ENCODE measurements at places on chromosomes 11 and 22.
A peak's percentile ranks its signal among the peaks of the same experiment; 100 is the strongest.

- no peak for DNase-seq
Measured at GRCh38 chr11:111631666-111632039, 29.4 kb downstream of the SIK2 start.

DNA sequence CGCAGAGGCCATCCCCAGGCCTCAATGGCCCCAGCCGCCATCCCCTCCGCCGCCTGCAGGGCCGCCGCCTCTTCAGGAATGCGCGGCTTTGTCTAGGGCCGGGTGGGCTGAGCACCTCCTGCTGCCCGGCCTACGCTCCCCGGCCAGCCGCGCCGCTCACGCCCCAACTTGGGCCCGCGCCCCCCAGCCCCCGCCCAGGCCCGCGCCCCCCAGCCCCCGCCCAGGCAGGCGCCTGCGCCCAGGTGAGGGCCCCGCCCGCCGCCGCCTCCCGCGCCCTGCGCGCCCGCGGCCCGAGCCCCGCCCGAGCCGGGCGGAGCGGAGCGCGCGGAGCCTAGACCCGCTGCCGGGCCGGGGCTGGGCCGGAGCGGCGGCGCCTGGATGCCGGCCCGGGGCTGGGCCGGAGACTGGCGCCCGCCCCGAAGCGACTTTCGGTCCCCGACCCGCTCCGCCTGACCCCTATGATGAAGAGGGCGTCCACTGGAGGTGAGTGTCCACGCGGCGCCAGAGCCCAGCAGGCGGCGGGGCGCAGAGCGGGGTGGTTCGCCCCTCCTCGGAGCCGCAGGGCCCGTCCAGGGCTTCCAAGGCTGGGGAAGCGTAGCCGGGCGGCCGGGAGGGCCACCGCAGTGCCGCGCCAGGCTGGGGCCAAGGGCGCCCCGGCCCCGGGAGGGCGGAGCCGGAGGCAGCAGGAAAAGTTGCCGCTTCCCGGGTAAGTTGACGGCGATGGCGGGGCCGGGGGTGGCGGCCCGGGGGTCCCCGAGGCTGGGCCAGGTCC lies 34.3 kb upstream of the PRODH start:
- no peak for DNase-seq

DNA sequence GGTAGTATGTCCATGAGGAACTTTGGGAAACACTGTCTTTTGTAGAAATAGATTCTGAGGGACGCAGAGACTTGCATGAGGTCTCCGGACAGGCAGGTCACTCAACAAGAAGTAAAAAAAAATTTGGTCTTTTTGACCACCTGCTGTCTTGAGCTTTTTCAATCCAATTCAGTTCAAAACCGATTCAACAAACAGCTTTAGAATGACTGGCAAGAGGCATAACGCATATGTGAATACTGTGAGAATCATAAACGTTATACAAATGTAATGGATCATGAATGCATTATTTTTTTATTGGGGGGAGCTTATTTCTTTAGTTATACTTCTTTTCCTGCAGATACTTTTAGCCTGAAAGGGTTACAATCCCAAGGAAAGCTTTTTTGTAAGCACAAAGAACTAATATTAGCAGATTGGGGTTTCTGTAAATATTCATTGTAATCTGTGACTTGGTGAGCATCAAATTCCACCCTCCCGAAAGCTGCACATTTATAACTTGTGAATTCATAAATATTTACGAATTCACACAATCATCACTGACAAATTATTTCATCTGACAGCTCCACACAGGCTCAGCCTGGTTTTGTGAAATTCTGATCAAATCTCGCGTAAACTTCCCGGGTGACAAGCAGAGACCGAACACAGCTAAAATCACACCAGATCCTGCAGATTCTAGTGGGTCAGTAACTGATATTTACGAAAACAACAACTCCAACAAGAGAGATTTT lies 507.7 kb downstream of the MN1 start:
- DNase-seq, result no peak

- no peak for DNase-seq
Measured at GRCh38 chr22:39039306-39040126, 1.1 kb upstream of the APOBEC3F start.

DNA sequence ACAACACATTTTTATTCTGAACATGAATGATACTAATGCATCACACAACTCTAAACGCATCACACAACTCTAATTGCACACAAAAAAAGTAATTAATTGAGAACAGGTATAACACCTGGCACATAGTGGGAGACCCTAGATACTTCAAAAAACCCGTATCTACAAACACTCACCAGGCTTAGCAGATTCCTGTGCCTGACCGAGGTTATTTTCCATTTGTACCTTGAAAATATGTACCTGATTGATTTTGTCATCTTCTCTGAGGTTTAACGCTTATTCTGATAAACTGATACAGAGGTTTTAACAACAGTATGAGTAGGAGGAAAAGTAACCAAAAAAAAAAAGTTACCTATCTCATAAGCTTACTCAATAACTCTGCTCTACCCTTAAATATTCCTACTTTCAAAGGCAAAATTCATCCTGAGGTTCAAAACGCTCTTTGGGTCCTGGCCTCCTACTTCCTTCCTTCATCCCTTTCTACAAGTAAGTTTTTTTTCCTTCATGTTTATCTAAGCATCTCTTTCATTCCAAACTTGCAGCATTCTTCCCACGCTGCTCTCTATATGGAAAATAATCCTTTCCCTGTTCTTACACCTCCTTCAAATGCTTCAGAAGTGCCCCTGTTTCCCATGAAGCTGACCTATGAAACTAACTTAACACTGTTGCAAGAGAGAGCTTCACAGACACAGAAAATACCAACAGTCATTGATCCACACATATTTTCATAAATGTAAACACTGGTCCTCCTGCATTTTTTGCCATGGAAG lies 73.3 kb downstream of the ETS1 start:
- DNase-seq, result no peak

DNA sequence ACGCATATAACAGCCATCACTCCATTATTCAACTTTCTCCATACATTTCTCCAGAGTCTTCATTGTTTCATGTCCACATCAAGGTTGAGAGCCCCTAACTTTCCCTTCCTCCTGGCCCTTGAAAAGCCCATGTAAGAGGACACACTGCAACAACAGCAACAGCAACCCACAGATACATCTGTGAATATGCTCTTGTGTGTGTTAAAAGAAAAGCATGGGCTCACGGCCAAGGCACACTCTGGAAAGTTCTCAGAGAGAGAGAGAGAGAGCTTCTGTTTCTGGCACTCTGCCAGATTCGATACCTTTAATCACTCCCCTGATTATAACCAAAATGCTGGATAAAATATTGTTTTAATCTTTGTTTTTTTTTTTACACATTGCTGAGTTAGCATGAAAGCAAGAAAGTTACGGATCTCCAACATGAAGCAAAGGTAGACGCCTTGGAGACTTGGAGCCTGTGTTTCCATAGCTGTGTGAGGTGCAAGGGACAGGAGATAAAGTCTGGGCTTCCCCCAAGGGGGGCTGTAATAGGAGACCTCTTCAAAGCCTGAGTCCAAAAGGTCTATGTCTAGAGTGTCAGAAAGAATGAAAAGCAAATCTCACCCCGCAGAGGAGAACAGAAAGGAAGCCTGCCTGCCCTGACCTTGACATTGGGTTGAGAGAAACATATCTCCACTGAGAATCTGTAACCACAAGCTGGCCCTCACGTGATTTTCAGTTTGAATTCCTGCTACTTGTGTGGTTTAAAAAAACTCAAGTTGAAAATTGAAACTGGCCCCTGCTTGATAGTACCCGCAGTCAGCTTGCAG lies 33.7 kb upstream of the MPPED1 start:
- peak; percentile 9 for DNase-seq

- peak; percentile 98 for DNase-seq
Measured at GRCh38 chr11:94876645-94877442, 96.5 kb downstream of the CWC15 start.

GRCh38 chr22:47681411-47682165 lies 919.1 kb downstream of the TBC1D22A start:
- DNase-seq, result no peak

DNA sequence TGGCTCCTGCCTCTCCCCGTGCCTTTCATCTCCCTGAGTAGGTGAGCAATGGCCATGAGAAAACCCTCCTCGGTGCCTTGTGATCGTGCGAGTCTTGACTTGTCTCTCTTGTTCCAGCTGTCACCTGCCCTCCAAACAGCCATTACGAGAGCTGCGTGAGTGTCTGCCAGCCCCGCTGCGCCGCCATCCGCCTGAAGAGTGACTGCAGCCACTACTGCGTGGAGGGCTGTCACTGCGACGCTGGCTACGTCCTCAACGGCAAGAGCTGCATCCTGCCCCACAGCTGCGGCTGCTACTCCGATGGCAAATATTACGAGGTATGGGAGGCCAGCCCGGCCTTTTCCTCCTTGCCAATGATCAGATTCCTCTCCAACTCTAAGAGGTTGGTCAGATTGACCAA lies 51.7 kb downstream of the TECTA start:
- no peak for DNase-seq

- DNase-seq, result no peak
Measured at GRCh38 chr11:73141309-73142127, 600 bp downstream of the FCHSD2 start.

DNA sequence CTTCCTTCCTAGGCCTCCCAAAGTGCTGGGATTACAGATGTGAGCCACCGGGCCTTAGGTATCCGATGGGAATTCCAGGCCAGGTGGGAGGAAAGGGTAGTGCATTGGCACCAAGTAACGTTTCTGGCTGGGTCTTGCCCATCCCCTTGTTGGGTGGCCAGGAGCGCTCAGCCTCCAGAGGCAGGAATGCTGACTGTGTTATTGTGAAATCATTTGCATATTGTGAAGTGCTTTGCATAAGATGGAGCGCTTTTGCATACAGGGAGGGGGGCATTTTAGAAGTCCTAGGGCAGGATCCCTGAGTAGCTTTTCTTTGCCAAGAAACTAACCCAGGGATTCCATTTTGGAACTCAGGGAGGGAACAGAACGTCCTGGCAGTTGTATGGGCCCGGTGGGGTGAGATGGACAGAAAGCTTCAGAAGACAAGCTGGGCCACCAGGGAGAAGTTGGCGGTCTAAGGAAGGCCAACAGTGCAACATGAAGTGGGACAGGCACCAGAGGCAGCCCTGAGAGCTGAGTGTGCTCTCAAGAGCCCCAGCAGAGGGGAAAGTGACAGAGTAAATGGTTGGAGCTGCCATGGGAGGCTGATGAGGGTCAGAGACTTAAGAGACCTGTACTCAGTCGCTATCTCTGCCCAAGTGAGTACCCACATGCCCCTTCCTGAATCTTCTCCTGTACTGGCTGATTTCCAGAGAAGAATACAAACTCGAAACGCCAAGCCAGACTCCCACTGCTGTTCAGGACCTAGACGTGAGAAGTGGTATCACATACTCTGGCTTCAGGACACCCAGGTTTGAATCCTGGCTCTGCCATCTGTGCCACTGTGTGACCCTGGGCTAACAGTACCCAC lies 1.3 kb upstream of the SLC39A13 start:
- no peak for DNase-seq

DNA sequence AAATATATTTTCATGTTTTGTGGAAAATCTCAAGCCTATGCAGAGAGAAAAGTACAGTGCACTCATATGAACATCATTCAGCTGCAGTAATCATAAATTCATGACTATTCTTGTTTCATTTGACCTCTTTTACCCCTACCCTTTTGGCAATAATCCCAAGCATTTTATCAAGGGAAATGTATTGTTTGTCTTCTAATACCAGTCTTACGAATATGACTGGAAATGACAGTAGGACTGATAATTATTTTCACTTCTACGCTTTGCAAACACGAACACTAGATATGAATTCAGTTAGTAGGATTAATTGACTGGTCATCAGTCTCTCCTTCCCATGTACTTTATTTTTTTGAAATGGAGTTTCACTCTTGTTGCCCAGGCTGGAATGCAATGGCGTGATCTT lies 90.3 kb downstream of the MTMR3 start:
- no peak for DNase-seq

DNA sequence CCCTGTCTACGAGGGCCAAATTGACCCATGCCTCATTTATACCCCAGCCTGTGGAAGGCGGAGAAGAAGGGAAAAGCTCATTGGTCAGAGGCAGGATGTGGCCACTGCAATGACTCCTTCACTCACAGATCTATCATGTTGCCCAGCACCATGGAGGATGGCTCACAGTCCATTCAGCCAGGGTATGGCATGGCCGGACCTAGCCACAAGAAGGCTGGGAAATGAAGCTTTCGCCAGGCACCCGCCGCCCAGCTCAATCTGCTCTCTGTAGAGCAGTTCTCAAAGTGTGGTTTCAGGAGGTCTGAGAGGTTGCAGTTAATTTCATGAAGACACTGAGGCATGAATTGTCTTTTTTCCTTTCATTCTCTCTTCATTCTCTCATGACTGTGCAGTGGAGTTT lies 40.6 kb upstream of the LINC01488 start:
- DNase-seq, result no peak

DNA sequence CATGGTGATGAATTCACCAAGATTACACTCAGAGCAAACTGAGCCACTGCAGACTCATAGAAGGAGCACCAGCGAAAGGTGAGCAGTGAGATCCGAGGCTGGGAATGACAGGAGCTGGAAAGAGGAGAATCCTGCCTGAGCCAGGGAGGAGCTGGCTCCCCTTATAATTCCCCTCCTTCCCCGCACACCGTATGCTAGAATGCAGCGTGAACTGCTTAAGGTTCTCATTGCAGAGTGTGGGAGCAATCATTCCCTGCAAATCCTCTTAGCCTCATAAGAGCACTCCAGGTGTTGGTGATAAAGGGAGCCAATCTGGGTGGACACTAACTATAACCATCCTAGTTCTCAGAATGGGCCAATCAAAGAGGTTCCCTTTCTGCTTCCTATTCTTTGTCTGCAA lies 127.6 kb upstream of the TEAD1 start:
- DNase-seq, result no peak

DNA sequence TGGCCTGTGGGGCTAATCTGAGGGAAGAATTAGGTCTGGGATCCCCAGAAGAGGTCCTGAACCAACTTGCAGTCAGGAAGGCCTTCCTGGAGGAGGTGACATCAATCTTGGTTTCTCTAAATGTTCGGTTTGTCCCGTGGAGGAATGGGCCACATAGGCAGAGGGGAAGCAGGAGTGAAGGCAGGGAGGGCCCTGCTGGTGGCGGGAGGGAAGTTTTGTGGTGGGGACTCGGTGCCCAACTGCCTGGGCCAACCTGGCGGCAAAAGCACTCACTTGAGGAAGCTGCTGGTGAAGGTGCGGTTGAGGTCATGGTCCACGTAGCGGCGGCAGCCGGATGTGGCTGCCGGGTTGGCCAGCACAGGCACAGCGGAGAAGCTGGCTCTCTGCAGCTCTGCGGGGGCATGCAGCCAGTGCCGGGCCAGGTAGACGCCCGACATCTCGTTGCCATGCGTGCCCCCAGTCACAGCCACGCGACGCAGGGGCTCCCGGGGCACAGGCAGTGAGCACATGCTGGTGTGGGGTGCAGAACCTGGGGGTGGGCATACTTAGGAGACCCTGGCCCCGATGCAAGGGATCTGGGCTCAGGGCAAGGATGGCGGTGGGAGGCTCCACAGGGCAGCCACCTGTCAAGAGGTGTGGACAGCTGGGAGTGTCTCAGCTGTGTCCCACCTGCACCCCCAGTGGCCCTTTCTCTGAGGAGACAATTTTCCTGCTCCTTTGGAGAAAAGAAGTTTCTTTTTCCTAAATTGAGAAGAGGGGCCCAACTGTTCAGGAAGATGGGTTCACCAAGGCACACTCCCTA lies 3.8 kb downstream of the ACY3 start:
- DNase-seq, result no peak
